ENCODE measurements at places on chromosomes 2 and 18.

- peaks cover 22% of the 10 kb centered on the region for H3K4me1 ChIP-seq
- DNase-seq: no peak
- H3K36me3 ChIP-seq: no peaks in the 10 kb centered on the region
- H3K4me3 ChIP-seq: no peak overlapping the region
- no peaks in the 10 kb centered on the region for H3K27me3 ChIP-seq
Measured at GRCh38 chr2:26608557-26608956, 32.6 kb downstream of the CIB4 start.

DNA sequence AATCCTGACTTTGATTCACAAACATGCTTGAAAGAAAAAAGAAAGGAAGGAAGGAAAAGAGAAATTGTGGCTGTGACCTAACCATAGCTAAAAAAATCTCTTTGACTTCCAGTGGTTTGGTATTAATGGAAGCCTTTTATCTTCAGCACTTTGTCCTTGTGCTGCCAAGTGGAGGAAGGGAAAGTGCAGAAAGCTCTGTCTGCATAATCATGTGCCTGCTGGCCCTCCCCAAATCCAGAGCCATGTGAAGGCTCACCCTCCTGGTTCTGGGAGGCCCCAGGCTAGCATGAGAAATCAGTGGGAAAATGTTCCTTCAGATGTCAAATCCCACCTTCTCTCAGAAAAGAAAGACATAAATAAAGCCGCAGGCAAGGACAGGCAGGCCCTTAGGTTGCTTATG, 48.3 kb upstream of the BMPR2 start:
- no peak overlapping the region for H3K4me3 ChIP-seq
- H3K27ac ChIP-seq: no peak overlapping the region
- H3K36me3 ChIP-seq: peaks cover 4% of the 10 kb centered on the region
- DNase-seq: no peak
- H3K4me1 ChIP-seq: no peaks in the 10 kb centered on the region

DNA sequence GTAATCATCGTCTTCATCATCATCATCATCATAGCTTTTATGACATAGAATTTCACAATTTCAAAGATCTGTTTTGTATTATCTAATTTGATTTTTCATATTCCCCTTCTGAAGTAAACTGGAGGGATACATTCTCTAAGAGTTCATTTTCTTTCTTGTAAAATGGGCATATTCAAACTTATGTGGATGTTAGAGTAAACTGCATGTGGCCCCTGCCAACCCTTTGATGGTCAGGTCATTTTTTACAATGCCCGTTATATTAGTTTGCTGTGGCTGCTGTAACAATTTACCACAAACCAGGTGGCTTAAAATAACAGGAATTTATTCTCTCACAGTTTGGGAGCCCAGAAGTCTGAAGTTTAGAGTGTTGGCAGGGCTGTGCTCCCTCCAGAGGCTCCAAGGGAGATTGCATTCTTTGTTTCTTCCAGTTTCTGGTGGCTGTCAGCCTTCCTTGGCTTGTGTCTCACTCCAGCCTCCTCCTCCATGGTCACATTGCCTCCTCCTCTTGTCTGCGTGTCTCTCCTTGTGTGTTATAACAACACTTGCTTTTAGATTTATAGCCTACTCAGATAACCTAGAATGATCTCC, 127.5 kb upstream of the MMADHC start:
- H3K4me1 ChIP-seq: no peaks in the 10 kb centered on the region
- peaks cover 6% of the 10 kb centered on the region for H3K27me3 ChIP-seq
- DNase-seq: no peak
- no peak overlapping the region for H3K4me3 ChIP-seq
- no peak overlapping the region for H3K27ac ChIP-seq

- H3K4me3 ChIP-seq: peak overlapping the region; percentile 56
- H3K36me3 ChIP-seq: peaks cover 2% of the 10 kb centered on the region
- peak overlapping the region; percentile 85 for H3K27ac ChIP-seq
Measured at GRCh38 chr2:203892207-203892606, 24.6 kb downstream of the CTLA4 start.

DNA sequence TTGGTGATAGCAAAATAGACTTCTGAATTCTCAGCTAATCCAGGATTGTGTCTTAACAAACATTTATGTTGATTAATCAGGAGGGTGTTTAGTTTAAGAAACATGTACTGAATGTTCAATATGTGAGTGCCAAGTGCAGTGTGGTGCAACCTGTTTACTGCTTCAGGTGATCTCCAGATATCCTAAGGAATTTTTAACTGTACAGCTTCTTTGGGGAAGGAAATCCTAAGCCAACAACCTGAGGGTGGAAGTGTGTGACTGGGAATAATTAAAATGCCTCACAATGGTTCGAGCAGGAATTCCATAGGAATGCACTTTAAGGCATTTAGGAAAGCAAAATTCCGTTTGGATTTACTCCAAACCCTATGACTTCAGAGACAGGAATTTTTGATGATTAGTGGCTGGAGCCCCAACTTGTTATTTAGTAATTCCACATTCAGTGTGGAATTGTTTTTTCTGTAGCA, 16.4 kb downstream of the CRIM1 start:
- H3K27me3 ChIP-seq: peaks cover 8% of the 10 kb centered on the region
- DNase-seq: no peak
- no peak overlapping the region for H3K4me3 ChIP-seq

DNA sequence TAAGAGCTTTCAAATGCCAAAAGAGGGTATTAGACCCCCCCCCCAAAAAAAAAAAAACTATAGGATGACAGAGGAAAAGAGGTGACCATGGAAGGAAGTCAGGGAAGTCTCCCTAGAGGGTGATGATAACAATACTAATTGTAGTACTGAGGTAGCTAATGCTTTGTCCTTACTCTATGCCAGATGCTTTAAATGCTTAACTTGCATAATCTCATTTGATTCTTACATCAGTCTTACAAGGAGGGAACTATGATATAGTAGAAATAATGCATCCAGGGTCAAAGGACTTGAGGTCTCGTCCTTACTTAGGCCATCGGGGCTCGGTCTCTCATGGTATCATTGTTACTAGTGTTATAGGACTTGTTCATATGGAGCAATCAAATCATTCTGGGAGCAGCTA, 9.1 kb downstream of the IDH1 start:
- H3K36me3 ChIP-seq: peaks cover 2% of the 10 kb centered on the region
- H3K4me3 ChIP-seq: no peak overlapping the region
- H3K27me3 ChIP-seq: no peaks in the 10 kb centered on the region
- DNase-seq: no peak
- H3K4me1 ChIP-seq: no peaks in the 10 kb centered on the region
- peak overlapping the region; percentile 55 for H3K27ac ChIP-seq
